ENCODE measurements at places on chromosomes 12 and 14.

DNA sequence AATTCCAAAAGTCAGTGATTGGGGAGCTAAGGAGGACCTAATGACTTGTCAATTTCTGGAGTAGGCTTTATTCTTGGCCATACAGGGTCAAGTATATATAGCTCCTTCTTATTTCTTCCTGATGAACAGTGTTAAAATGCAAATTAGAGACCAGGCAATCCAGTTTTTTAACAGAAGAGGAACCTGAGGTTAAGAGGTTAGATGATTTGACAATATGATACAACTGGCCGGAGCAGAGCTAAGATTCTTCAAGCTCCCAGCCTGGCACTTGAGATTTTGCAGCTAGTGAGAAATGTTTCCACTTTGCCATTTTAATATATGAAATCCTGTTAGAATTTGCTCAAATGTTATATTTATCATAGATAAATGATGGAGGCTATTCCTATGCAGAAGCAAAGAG lies 204.0 kb downstream of the SSPN start:
- DNase-seq, result no peak

DNA sequence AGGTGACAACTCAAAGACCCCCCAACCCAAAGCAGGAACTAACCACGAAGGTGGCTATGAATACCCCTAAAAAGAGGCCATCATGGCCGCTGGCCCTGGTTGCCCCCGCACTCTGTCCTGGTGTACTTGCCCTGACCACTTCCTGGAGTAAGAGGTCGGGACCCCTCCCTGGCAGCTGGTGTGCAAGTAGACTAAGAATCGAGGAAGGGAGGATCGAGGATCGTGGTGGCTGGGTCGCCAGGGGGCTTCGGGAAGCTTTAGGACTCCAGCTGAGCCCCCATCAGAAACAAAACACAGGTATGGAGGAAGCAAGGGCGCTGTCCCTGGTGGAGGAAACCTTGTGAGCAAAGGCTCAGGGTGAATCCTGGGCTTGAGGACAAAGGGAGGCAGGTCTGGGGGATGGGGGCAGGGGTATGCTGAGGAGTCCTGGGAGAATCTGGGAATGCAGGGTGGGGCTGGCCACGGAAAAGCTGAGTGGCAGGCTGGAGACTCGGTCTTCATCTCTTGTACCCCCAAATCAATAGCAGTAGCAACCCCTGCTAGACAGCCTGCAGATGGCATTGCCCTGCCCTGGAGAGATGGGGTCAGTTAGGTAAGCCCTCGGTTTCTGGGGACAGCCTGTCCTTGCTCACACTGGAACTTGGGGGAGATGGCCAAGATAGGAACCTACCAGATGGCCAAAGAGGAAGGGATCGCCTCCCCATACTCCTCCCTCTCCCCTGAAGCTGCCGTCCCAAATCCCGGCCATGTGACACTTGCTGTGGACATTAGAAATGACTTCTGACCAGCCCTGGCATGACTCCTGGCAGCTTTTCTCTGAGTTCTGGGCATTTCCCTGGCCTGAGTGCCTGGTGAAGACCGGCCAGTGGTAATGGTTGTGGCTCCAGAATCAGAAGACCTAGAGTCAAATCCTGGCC lies 45.3 kb upstream of the ESRRB start:
- no peak for DNase-seq

GRCh38 chr14:96917442-96917963 lies 120.3 kb downstream of the VRK1 start:
- DNase-seq, result no peak

GRCh38 chr14:105879867-105880561 lies 353.6 kb downstream of the TMEM121 start:
- no peak for DNase-seq

GRCh38 chr12:70149013-70149412 lies 94.2 kb upstream of the CNOT2 start:
- no peak for DNase-seq

DNA sequence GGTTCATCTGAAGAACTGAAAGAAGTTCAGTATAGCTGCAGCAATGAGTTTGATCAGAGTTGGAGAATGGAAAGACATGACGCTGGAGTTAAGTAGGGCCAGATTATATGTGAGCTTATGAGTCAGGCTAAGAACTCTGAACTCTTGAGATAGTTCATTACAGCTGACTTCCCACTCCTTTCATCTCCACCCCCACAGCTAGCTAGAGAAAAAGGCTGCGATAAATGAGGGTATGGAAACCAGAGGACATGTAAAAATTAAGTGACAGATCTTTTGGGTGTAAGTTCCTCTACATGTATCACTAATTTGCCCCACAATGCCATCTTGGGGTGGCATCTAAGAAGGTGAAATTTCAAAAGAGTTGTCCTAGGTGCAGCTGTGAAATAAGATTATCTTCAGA lies 28.6 kb downstream of the PYM1 start:
- no peak for DNase-seq

DNA sequence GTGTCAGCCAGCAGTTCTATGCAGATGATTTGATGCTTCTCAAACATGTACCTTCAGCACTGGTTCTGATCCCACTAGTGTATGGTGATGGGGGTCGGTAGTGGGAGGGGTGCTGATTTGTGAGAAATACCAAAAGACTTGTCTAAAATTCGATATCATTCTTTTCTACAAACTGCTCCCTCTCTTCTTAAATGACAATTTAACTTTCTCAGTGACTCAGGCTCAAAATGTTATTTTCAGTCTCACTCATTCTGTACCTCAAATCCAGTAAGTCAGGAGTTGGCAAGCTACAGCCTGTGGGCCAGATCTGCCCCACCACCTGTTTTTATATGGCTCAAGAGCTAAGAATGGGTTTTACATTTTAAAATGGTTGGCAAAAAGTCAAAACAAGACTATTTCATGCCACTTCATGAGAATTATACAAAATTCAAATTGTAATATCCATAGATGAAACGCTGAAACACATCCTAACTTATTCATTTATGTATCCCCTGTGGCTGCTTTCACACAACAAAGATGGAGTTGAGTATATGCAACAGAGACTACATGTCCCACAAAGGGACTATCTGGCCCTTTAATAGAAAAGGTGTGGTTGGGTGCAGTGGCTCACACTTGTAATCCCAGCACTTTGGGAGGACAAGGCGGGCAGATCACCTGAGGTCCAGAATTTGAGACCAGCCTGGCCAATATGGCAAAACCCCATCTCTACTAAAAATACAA lies 6.6 kb upstream of the NOP2 start:
- no peak for DNase-seq

- no peak for DNase-seq
These were observed 73.1 kb downstream of the RESF1 start for GRCh38 chr12:32032205-32032810.

- DNase-seq, result no peak
These were observed 29.1 kb downstream of the GABARAPL1 start for GRCh38 chr12:10241727-10242126.

GRCh38 chr12:73220951-73221350 lies 948.8 kb downstream of the TRHDE start:
- DNase-seq, result no peak

GRCh38 chr12:131934535-131934934 lies 5.5 kb downstream of the PUS1 start:
- no peak for DNase-seq

GRCh38 chr12:77032406-77032805 lies 33.0 kb downstream of the E2F7 start:
- no peak for DNase-seq

- no peak for DNase-seq
These were observed 912.8 kb downstream of the GALC start for GRCh38 chr14:87080146-87080545.

DNA sequence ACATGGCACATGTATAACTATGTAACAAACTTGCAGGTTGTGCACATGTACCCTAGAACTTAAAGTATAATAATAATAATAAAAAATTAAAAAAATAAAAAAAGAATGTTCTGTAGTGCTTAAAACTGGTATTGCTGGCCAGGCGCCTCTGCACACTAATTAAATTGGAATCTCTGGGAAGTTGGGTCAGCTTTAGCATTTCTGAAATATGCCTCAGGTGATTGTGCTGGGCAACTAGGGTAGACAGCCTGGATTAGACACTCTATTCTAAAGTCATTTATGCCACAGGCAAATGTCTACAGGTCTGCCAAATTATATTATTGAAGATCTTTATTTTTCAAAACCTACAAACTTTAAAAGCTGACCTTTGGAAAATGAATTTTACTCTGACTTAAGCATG lies 55.3 kb downstream of the PPM1H start:
- DNase-seq, result no peak

GRCh38 chr12:115273456-115273855 lies 589.5 kb upstream of the TBX3 start:
- no peak for DNase-seq

DNA sequence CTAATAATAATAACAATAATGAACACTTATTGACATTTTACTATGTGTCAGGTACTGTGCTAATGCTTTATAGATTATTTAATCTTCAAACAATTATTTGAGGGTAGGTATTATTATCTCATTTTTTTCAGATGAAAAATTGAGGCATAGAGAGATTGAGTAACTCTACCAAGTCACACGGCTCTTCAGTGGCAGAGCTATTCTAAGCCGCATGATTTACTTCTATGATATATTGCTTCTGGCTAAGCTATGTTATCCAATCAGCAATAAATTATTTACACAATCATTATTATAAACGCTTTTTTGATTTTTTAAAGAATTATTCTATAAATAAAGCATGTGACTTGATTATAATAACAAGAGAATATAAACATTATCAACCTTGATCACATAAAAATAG lies 80.0 kb downstream of the TMEM30B start:
- DNase-seq, result no peak

DNA sequence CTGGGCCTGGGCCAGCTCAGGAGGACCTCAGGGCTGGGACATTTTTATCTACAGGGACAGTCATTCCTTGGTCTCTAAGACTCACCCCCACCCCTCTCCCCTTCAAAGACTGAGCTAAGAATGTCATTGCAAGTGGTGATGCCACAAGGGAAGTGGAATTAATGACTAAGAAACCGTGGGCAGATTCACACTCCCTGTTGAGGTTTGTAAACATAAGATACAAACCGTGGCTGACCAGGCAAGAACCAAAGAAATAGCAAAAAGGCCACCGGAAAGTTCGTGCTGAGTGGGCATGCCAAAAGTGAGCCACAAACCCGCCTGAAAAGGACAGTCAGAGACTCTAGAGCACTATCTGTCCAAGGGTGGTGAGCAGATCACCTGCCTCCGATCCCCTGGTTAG lies 25.7 kb downstream of the NUAK1 start:
- no peak for DNase-seq

DNA sequence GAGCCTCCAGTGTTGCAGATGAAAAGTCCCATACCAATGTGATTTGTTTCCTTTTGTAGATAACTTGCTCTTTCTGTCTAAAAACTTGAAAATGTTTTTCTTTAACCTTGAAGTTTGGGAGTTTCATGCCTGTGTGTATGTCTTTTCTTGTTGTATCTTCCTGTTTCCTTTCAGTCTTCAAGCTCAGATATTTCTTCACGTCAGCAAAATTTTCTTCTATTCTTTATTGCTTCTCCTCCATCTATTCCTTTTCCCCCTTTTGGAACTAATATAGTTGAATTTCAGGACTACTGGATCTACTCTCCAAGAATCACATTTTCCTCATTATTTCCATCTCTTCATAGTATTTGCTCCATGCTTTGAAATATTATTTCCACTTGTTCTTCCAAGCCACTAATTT lies 23.9 kb downstream of the SOAT2 start:
- DNase-seq, result no peak

Measured in progenitor cell of endocrine pancreas (in vitro differentiated cells).